ENCODE measurements at places on chromosomes 2 and 18.
A peak's percentile ranks its signal among the peaks of the same experiment; 100 is the strongest.

GRCh38 chr18:46772357-46772756, 15.5 kb upstream of the ST8SIA5 start:
- DNase-seq: no peak

GRCh38 chr2:120432976-120433815, 87.3 kb downstream of the INHBB start:
- DNase-seq: no peak

- DNase-seq: no peak
Observed at GRCh38 chr18:69954719-69955480, 7.2 kb upstream of the CD226 start.

GRCh38 chr2:220377482-220378155, 750.2 kb downstream of the SLC4A3 start:
- no peak for DNase-seq

DNA sequence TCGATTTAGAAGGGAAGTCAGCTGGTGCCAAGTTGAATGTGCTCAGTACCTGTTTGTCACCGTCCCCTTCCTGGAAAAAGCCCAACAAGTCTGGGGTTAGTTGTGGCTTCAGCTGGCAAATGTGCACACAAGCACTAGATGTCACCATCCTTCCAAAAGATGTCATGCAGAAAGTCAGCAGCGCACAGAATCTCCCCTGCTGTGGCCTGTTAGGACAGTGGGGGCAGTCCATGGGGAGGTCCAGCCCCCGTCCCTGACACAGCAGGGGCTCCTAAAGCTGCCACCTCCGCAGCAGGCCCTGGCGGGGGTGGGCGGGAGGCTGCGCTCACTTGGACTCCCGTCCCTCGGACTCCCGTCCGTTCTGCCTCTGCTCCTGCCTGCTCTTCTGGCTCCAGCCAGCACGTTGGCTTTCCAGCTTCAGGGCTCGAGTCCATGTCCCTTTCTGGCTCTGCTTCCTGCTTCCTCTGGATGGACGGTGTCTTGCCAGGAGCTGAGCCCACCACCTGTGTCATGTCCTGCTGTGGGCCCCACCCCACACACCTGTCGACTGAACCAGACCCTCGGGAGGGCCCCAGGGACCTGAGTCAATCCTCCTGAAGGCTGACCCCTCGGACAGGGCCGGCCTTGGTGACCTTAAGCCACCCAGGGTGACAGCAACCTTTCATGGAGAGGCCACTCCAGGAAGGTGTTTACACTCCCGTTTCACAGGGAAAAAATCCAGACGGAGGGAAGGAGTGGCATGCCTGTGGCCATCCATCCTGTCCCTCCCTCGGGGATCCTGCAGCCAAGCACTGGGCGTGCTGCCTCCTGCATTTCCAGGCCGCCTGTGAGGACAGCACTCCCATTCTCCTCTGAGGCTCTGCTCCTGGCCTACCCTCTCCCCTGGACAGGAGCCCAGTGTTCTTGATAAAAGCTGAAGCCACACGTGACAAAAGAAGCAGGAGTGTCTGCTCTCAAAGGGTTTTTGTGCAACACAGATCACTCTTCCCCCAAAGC, 8.5 kb downstream of the RAB17 start:
- DNase-seq: peak; percentile 76

DNA sequence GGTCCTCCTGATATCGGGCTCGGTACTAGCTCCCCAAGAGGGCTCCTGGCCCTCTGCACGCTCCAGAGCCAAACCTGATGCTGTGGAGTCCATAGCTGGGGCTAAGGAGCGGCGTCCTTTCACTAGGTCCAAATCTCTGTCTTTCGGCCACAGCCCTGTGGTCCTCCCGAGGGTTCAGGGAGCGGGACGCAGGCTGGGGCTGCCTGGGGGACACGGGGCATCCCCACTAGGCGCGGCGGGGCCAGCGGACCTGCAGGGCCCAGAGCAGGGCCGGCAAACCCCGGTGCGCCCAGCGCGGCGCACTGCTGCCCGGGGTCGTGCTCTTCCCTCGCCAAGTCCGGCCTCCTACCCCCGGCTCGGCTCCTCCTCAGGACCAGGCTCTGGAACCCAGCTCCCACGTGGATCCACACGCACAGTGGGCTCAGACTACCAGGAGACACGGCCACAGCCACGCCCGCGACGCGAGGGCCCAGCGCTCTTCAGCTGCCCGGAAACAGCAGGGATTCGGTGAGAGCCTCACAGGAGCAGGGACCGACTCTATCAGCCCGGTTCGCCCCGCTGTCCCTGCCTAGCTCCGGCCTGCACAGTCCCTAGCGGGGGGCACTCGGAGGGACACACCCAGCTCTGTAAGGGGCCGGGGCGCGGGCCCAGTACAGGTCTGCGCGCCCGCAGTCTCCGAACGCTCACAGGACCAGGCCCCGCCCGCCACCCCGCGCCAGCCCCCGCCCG, 593 bp downstream of the ZNF514 start:
- peak; percentile 65 for DNase-seq

GRCh38 chr18:37535968-37536367, 29.6 kb downstream of the CELF4 start:
- peak; percentile 50 for DNase-seq

GRCh38 chr18:35438480-35439234, 59.1 kb downstream of the INO80C start:
- DNase-seq: no peak

GRCh38 chr2:216739035-216739434, 43.7 kb upstream of the IGFBP5 start:
- DNase-seq: peak; percentile 35

- DNase-seq: no peak
Observed at GRCh38 chr18:36711014-36711725, 117.6 kb downstream of the TPGS2 start.
